Brain (organoid and tissue), 16 donors: ENCODE measurements at places on chromosomes 2 and 18. TPM values are rescaled to one million over a fixed set of nuclear protein-coding genes. Genes with fewer than 3 reads are reported as not detected.

INPP5D gene
- 3.7 TPM for polyA plus RNA-seq

LRRFIP1 gene
- 63.1 TPM for polyA plus RNA-seq

IL1R2 gene
- polyA plus RNA-seq, result 0.31 TPM

DDX18 gene
- 30.6 TPM for polyA plus RNA-seq

PIKFYVE gene
- 3.7 TPM for polyA plus RNA-seq

TTC31 gene
- polyA plus RNA-seq, result 13.4 TPM

SMCHD1 gene
- polyA plus RNA-seq, result 5.5 TPM

PER2 gene
- 5.6 TPM for polyA plus RNA-seq

NOSTRIN gene
- polyA plus RNA-seq, result 1.2 TPM

SGPP2 gene
- polyA plus RNA-seq, result 17.2 TPM

TSPYL6 gene
- polyA plus RNA-seq, result not detected

DSG2 gene
- polyA plus RNA-seq, result 0.19 TPM

DNAJC5G gene
- not detected for polyA plus RNA-seq

KIAA2012 gene
- 0.42 TPM for polyA plus RNA-seq

SAG gene
- not detected for polyA plus RNA-seq

ANO7 gene
- 1.3 TPM for polyA plus RNA-seq

CAMKMT gene
- polyA plus RNA-seq, result 7.8 TPM

ERFE gene
- 34.0 TPM for polyA plus RNA-seq

GPR35 gene
- polyA plus RNA-seq, result 1.5 TPM

CRYGD gene
- not detected for polyA plus RNA-seq

CTIF gene
- polyA plus RNA-seq, result 66.2 TPM

STPG4 gene
- polyA plus RNA-seq, result not detected

SIX2 gene
- polyA plus RNA-seq, result 18.6 TPM
